ENCODE measurements at places on chromosomes 7 and 10. TPM values are rescaled to one million over a fixed set of nuclear protein-coding genes. Genes with fewer than 3 reads are reported as not detected.

GRCh38 chr10:97171001-97171400 lies 14.8 kb downstream of the SLIT1 start:
- H3K27ac ChIP-seq = no peak overlapping the region
- H3K27me3 ChIP-seq = no peaks in the 10 kb centered on the region
- H3K4me1 ChIP-seq = peaks cover 48% of the 10 kb centered on the region
- H3K4me3 ChIP-seq = no peak overlapping the region
- H3K36me3 ChIP-seq = peaks cover 34% of the 10 kb centered on the region

The ZMIZ1 gene
- 43.1 TPM for total RNA-seq

GRCh38 chr10:67088036-67088435 lies 162.2 kb downstream of the LRRTM3 start:
- no peaks in the 10 kb centered on the region for H3K4me1 ChIP-seq
- H3K27ac ChIP-seq = no peak overlapping the region
- no peaks in the 10 kb centered on the region for H3K27me3 ChIP-seq

DNA sequence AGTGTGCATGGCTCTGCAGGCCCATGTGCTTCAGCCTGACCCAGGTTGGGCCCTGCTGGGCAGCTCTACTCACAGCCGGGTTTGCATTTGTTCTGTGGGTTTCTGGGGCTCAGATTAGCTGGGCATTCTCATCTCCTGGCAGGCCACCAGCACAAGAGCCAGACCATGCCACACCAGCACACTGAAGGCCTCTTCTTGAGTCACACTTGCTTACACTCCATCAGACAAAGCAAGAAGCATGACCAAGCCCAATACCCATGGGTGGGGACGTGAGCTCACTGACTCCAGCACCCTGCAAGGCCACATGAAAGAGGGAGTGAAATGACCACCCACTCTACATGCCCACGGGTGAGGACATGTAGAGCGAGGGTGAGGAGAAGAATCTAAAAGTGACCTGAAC lies 257.8 kb upstream of the PPP2R2D start:
- H3K4me3 ChIP-seq = no peak overlapping the region
- H3K27me3 ChIP-seq = no peaks in the 10 kb centered on the region
- no peak overlapping the region for H3K27ac ChIP-seq
- peaks cover 11% of the 10 kb centered on the region for H3K4me1 ChIP-seq

DNA sequence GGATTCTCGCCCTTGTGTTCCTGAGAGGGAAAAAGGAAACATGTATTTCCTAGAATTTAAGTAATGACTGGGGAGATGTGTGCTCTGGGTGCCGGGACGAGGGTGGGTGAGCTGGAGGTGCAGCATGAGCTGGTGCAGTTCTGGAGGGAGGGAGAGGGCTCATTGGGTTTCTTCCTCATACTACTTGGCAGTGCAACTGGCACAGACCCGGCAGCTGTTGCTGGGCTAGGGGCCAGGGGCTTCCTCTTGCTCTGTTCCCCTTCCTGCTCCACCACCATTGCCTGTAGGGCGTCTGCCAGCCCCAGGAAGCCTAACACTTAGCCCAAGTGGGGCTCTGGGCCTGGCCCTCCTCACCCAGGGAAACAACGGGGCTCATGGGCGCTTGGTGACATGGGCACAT lies 5.9 kb downstream of the RET start:
- no peak overlapping the region for H3K27ac ChIP-seq
- peaks cover 35% of the 10 kb centered on the region for H3K4me1 ChIP-seq
- DNase-seq = no peak
- no peak overlapping the region for H3K4me3 ChIP-seq

GRCh38 chr7:94043299-94043698 lies 39.1 kb upstream of the BET1 start:
- no peaks in the 10 kb centered on the region for H3K27me3 ChIP-seq
- H3K27ac ChIP-seq = no peak overlapping the region
- DNase-seq = no peak
- no peaks in the 10 kb centered on the region for H3K4me1 ChIP-seq
- no peaks in the 10 kb centered on the region for H3K36me3 ChIP-seq

The STEAP4 gene
- total RNA-seq = 3.7 TPM

GRCh38 chr7:125033506-125033905 lies 103.9 kb upstream of the POT1 start:
- peaks cover 5% of the 10 kb centered on the region for H3K4me1 ChIP-seq
- DNase-seq = no peak
- H3K36me3 ChIP-seq = no peaks in the 10 kb centered on the region
- no peaks in the 10 kb centered on the region for H3K27me3 ChIP-seq

DNA sequence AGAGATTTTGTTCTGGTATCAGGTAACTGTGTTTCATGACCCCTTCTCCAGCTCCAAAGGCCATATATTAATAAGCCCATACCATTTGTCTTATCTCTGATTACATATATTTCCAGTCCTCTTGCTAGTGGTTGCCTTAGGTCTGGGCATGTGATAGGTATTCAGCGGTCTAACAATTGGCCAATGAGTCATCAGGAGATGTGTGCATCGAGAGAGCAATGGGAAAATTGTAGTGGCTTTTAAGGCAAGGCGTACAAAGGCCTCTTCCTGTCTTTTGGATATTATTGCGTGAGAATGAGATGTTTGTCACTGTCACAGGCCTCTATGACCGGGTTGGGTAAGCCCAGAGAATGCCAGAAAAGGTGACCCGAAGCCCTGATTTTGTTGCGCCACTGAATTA lies 38.6 kb upstream of the SFRP5 start:
- no peak overlapping the region for H3K27ac ChIP-seq
- DNase-seq = no peak
- peaks cover 6% of the 10 kb centered on the region for H3K4me1 ChIP-seq
- H3K36me3 ChIP-seq = no peaks in the 10 kb centered on the region
- H3K4me3 ChIP-seq = no peak overlapping the region
